ENCODE measurements at places on chromosomes 6 and 20.

- no peak for DNase-seq
These were observed 5.8 kb upstream of the MANBAL start for GRCh38 chr20:37283530-37284195.

GRCh38 chr20:34581341-34582184 is 23.0 kb downstream of the MAP1LC3A start:
- peak; percentile 45 for DNase-seq

- no peak for DNase-seq
These were observed 153.4 kb upstream of the HEY2 start for GRCh38 chr6:125596020-125596419.

- DNase-seq, result no peak
These were observed 16.1 kb downstream of the TP53INP2 start for GRCh38 chr20:34720266-34720665.

- peak; percentile 52 for DNase-seq
These were observed 77.7 kb upstream of the SLC22A23 start for GRCh38 chr6:3534599-3534998.

Measured in skeletal muscle cell (primary cell).